BJ (cell line): ENCODE measurements at places on chromosomes 12 and 14. TPM values are rescaled to one million over a fixed set of nuclear protein-coding genes. Genes with fewer than 3 reads are reported as not detected.

TMEM179 gene
- polyA plus RNA-seq, result 0.09 TPM in 1 of 2 replicates, not detected in the other

ASCL1 gene
- 0.07 TPM in 1 of 2 replicates, not detected in the other for polyA plus RNA-seq

SSPN gene
- 29.8 and 37.6 TPM in 2 replicates for polyA plus RNA-seq

RPL10L gene
- not detected in 2 replicates for polyA plus RNA-seq

SCN8A gene
- polyA plus RNA-seq, result 19.6 and 22.8 TPM in 2 replicates

SRGAP1 gene
- 15.7 and 19.3 TPM in 2 replicates for polyA plus RNA-seq

TOMM20L gene
- not detected in 2 replicates for polyA plus RNA-seq
